A549 (cell line): ENCODE measurements at places on chromosomes 6 and 20.

GRCh38 chr20:57530327-57530981, 5.5 kb upstream of the CTCFL start:
- DNase-seq, result no peak

DNA sequence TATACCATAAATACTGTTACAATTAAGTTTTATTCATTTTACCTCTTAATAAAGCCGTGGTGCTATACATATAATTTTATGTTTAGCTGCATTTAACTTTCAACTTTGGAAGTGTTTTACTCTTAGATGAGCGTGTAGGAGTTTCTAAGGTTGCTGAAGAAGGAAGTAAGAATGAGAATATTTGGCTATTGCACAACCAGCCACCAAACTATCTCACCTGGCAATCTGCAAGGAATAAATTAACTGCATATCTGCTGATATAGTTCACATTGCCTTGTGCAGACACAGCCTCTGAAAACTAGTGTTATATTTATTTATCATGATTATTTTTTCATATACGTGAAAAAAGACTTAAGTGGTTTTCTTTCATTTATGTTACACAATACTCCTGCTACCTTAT, 230.4 kb downstream of the PLCB1 start:
- DNase-seq, result no peak

GRCh38 chr6:157019733-157020132, 242.6 kb downstream of the ARID1B start:
- DNase-seq, result no peak

GRCh38 chr6:105452924-105453756, 50.3 kb upstream of the PREP start:
- DNase-seq, result no peak

GRCh38 chr6:129162605-129163004, 279.7 kb downstream of the LAMA2 start:
- DNase-seq, result no peak

- DNase-seq, result no peak
Measured at GRCh38 chr6:4176907-4177306, 41.5 kb upstream of the ECI2 start.
